Cortex of kidney (tissue), 1 donor: ENCODE measurements at places on chromosomes 7 and 10.

- no peak for DNase-seq
Measured at GRCh38 chr7:119935418-119936025, 337.5 kb upstream of the KCND2 start.

DNA sequence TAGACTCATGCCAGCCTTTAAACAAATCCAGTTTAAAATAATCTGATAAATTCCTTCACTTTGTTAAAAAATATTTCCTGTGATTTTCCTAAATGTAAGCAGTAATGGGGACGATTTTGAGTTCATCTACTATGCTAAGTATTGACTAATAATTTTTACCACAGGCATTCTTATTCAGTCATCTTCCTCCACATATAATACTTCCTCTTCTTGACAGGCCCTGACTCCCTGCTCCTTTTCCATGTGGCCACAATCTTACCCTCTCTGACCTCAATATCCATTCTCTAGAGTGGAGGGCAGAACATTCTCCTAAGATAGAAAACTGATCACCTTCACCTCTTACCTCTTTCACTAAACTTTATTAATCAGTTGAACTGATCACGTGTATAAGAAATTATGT, 7.8 kb downstream of the DNAJC2 start:
- no peak for DNase-seq

DNA sequence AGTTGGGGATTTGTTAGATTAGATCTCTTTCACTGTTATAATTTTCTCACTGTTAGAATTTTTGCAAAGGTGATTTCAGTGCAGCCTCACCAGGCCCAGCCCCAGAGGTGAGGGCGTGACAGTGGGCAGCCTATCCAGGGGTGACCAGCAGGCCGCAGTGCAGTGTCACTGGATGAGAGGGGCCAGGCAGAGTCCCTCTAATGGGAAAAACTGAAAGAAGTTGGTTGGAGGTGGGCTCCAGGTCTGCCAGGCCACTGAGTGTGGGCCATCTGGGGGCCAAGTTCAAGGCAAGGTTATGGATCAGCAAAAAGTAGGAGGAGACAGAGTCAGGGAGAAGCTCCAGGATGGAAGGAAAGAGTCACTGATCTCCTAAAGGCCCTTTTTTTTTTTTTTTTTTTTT, 90.5 kb upstream of the SDK1 start:
- DNase-seq: no peak

DNA sequence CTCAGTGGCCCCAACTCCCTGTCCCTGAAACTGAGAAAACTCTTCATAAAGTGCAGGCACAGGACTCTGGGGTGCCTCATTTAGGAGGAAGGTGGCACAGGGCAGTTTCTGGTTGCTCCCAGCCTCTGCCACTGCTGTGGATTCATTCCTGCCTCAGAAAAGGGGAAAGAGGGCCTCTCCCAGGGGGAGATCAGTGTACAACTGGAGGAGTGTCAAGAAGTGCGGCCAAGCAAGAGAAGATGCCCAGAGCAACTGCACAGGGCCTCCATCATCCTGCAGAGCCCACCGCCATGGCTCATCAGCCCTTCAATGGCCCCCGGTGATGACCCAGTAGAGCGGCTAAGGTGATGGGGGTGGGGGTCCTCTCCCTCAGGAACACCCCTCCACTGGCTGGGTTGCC, 150.3 kb downstream of the PLXNA4 start:
- DNase-seq: no peak
